ENCODE measurements at places on chromosomes 12 and 14.

GRCh38 chr12:115598871-115599811 lies 678.4 kb downstream of the MED13L start:
- DNase-seq: no peak

GRCh38 chr12:95520816-95521215 lies 30.5 kb downstream of the USP44 start:
- DNase-seq: no peak

DNA sequence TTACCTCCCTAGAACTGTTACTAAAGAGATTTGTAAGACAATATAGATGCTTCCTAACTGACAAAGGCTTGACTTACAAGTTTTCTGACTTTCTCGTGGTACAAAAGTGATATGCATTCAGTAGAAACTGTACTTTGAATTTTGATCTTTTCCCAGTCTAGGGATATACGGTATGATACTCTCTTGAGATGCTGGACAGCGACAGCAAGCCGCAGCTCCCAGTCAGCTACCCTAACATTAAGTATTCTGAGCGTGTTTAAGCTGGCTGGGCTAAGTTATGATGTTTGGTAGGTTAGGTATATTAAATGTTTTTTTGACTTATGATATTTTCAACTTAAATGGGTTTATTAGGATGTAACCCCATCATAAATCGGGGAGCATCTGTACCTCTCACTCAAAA lies 55.2 kb upstream of the CDKL1 start:
- no peak for DNase-seq

GRCh38 chr14:30297876-30298795 lies 260.8 kb upstream of the G2E3 start:
- DNase-seq: no peak

GRCh38 chr14:23569443-23570151 lies 2.0 kb upstream of the AP1G2 start:
- no peak for DNase-seq

DNA sequence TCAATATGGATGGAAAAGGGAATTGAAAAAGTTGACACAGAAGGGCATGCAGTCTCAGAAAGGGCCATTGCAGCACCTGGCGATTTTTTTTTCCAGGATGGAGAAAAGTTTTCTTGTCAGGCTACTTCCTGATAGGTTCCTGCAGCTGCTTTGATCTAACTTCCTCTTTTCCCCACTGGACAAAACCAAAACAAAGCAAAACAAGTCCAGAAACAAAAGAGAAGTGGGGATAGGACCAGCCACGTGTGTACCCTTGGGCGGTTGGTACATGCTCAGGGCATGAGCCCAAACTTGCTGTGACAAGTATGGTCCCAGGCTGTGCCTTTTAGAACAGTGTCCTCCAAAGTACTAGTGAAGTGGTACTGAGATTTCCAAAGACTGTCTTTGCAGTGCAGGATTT lies 89.8 kb downstream of the CHST11 start:
- no peak for DNase-seq

All from mesothelial cell of epicardium (in vitro differentiated cells).